NCI-H2107 (cell line): ENCODE measurements at places on chromosomes 3 and 15.

DNA sequence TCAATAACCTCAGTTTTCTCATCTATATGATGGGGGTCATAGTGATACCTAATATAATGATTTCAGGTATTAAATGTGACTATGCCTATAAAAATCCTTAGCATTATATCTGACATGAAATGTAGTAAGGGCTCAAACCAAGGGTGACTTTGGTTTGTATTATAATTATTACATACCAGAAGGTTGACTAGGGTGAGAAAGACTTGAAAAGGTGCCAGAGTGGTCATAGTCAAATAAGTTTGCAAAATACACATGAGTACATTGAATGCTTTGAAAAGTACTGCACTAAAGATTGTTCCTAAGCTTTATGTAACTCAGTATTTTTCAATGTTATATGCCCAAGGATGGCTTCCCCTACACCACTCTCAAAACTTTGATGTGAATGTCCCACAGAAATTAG is 297.2 kb downstream of the ARPP21 start:
- no peak for DNase-seq

- DNase-seq, result no peak
Observed at GRCh38 chr3:45682786-45683185, 6.4 kb upstream of the SACM1L start.

DNA sequence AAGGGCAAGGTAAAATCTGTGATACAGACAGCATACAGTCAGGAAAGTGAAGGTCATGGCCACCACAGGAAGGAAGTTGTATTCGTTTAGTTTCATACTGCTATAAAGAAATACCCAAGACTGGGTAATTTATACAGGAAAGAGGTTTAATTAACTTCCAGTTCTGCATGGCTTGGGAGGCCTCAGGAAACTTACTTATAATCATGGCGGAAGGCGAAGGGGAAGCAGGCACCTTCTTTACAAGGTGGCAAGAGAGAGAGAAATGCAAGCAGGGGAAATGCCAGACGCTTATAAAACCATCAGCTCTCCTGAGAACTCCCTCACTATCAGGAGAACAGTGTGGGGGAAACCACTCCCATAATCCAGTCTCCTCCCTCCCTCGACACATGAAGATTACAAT is 353.7 kb upstream of the SEMA6D start:
- DNase-seq, result no peak

GRCh38 chr3:177318559-177318958 is 121.3 kb upstream of the TBL1XR1 start:
- no peak for DNase-seq

DNA sequence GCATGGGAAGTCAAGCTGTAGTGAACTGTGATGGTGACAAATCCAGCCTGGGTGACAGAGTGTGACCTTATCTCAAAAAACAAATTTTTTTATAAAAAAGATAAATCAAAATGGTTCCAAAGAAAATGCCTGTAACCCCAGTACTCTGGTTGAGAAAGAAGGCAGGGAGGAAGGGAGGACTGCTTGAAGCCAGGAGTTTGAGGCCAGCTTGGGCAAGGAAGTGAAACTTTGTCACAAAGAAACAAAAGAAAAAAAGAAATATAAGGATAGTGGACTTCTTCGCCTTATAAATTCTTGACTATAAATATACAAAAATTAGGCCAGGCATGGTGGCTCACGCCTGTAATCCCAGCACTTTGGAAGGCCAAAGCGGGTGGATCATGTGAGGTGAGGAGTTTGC is 34.1 kb downstream of the SMARCC1 start:
- DNase-seq, result no peak

GRCh38 chr15:98286831-98287230 is 326.3 kb downstream of the ARRDC4 start:
- no peak for DNase-seq

DNA sequence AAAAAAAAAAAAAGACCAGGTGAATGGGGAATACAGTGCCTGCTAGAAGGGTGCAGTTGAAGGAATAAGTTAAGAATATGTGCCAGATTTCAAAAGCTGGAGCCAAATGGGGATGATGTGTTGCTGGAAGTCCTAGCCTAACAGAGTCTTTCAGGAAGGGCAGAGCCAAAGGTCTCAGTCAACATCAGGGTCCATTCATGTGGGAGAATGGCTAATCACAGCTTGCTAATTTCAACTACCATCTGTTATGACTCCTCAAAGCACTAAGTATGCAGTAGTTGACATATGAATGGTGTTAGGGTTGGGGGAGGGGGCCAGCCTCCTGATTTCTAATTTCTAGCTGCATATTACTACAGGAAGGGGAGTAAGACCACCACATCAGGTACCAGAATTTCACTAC is 4.4 kb downstream of the ZBTB38 start:
- no peak for DNase-seq

GRCh38 chr3:127835993-127836882 is 13.9 kb upstream of the MGLL start:
- DNase-seq, result no peak

- DNase-seq, result no peak
Observed at GRCh38 chr3:142940000-142940399, 23.5 kb downstream of the PAQR9 start.

DNA sequence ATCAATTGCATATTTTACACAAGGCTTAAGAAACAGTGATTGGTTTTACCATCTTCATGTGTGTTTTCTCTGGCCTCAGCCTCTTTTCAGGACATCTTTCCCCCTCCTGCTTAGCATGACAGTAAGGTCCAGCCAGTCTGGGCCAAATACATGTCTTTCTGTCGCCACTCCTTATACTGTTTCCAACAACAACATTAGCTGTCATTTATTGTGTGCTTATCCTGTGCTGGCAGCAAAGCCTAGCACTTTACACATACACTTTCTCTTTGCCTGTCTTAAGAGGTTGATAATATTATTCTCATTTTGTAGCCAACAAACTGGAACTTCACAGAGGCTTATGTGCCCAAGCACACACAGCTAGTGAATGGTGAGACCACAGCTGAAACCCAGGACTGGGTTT is 37.8 kb downstream of the B3GALNT1 start:
- no peak for DNase-seq

DNA sequence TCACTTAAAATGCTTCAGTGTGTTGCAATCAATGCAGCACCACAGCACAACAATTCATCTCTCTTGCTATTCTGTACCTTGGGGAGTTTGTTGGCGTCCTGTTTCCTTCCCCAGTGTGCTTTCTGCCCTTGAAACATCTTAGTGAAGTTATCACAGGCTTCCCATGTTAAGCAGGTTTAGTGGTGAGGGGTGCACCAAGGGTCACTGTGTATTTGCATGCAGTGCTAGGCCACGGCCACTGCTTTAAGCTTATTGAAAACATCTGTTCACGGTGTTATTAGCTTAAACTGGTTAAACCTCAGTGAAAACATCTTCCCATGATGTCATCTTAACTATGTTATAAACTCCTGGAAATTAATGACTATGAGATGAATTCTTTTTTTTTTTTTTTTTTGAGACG is 217.3 kb upstream of the GOLIM4 start:
- no peak for DNase-seq

DNA sequence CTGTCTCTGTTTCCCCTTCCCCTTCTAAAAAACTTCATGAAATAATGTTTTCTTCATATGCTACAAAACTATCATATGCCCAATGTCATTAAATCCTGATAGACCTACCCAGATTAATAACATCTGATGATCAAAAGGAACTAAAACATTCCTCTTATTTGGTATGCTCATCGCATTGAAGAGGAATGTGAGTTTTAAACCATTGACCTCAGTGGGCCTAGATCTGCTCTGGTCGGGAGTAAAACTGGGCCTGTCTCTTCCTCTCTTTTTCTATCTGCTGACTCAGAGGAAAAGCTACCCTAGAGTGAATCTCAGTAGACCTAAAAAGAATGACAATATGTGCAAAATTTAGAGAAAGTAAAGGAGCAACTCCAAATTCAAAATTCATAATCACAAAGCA is 275.8 kb downstream of the SATB1 start:
- no peak for DNase-seq

GRCh38 chr3:177561769-177562392 is 364.6 kb upstream of the TBL1XR1 start:
- no peak for DNase-seq

DNA sequence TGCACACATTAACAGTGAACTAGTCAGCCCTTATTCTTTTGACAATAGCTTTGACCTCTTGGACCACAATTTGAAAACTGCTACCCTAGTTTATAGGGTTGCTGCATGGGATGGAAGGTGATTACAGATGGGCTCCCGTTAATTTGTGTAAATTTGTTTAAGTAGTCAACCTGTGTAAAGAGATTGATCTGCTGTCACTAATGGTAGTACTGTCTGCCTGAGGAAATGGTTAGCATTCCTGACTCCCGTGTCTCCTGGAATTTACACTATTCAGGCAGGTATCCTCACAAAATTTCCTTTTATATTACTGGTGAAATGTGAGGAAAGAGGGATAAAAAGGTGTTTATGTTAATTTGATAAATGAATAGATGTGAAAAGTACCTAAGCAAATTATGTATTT is 15.3 kb upstream of the EBLN2 start:
- DNase-seq, result no peak

GRCh38 chr3:162200836-162201235 is 704.2 kb downstream of the OTOL1 start:
- DNase-seq, result no peak

- DNase-seq, result no peak
Observed at GRCh38 chr3:162134571-162134970, 638.0 kb downstream of the OTOL1 start.

DNA sequence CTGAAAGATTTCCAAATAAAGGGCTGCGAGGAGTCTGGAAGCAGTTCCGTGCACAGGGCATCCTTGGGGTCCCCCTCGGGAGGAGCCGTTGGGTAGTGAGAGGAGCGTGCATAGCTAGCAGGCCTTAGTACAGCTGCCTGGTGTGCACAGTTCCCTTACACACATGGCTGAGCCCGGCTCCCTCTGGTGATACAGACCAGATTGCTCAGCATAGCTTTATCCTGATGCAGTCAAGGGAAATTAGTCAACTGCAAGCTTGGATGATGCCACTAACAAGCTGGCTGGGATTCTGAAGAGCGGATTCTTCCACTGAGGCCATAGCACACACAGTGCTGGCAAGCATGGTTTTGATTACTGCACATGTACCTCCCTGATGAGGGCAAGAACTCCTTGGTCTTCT is 349.4 kb downstream of the LRTM1 start:
- DNase-seq, result no peak

- DNase-seq, result no peak
Observed at GRCh38 chr15:29133321-29133720, 136.3 kb downstream of the NSMCE3 start.

GRCh38 chr3:110808630-110809029 is 263.0 kb upstream of the NECTIN3 start:
- DNase-seq, result no peak

- no peak for DNase-seq
Observed at GRCh38 chr15:63287109-63287508, 9.7 kb downstream of the APH1B start.

- no peak for DNase-seq
Observed at GRCh38 chr3:164267053-164267452, 811.2 kb downstream of the SI start.

DNA sequence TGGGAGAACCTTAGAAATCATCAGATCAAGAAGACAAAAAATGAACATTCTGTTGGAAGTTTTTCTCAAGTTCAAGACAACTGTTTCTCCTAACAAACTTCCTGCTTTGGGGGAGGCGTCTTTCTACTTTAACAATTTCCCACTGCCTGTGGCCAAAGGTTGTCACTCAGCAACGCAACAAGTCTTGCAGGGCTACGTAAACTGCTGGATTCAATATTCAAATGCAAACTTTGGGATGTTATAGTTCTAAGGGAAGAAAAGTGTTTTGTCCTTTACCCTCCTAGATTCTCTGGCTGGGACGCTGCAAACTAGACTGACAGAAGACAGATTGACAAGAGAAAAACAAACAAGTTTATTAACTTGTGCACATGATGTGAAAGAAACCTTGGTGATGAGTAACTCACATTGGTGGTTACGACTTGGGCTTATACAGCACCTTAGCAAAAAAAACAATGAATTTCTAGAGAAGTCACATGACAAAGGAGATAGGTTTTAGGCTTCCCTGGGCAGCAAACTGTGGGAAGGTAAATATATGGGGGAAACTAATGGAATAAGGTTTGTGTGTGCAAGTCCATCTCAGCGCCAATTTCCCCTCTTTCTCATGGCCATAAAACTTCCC is 34.0 kb upstream of the ARPIN start:
- no peak for DNase-seq

- DNase-seq, result no peak
Observed at GRCh38 chr3:99911433-99911832, 93.8 kb downstream of the CMSS1 start.

- no peak for DNase-seq
Observed at GRCh38 chr3:72223116-72223515, 438.2 kb upstream of the PROK2 start.

DNA sequence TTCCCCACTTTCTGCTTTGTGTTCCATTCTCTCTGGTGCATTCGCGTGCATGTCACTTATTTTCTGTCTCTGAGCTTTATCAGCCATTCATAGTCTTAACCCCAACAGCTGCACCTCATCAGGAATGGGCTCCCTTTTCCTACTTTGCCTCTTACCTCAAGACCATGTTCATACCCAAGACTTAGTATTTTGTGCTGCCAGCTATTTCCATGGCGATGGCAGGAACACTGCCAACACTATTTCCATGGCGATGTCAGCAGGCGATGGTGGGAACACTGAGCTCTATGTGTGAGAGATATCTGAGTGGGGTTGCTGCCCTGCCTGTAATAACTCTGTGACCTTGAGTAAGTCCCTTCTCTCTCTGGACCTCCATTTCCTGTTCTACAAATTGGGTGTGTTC is 5.5 kb downstream of the ZNF35 start:
- no peak for DNase-seq

DNA sequence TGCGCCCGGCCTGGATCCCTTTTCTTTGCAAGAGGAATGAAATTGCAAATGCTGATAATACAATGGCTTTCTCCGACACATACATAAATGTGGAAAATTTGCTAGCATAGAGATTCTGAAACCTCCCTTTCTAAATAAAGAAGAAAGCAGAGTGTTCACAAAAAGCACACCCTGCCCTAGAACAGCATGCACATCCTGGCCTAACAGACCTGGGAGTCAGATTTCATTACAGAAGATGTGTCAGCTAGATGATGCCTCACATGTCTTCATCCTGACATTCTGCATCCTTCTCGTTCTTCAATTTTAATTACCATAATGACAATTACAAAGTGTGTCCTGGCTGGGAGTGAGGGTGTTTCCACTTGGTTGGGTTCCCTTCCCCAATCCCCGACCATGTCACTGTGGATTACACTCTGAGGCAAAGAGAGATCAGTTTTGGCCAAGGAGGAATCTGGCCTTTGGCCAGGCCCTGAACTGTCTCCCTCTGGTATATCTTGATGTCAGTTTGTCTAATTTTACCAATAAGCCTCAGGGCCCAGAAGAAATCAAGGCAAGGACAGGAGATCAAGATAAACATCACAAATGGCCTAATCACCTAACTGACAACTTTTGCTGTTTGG is 104.9 kb upstream of the SPATA12 start:
- no peak for DNase-seq

GRCh38 chr15:51132384-51133139 is 37.9 kb upstream of the TNFAIP8L3 start:
- no peak for DNase-seq

GRCh38 chr3:77913524-77914174 is 873.8 kb downstream of the ROBO2 start:
- DNase-seq, result no peak

GRCh38 chr15:74283368-74283767 is 47.2 kb downstream of the CCDC33 start:
- no peak for DNase-seq
